ENCODE measurements at places on chromosomes 4 and X. TPM values are rescaled to one million over a fixed set of nuclear protein-coding genes. Genes with fewer than 3 reads are reported as not detected.

Gene ZNF732
- total RNA-seq: not detected

Gene ANKRD37
- 51.2 TPM for total RNA-seq

Gene GUF1
- 33.6 TPM for total RNA-seq

Gene ZNF182
- total RNA-seq: 7.9 TPM

Gene MND1
- 48.0 TPM for total RNA-seq

Gene ZFYVE28
- 4.9 TPM for total RNA-seq

Gene MAGEC1
- total RNA-seq: not detected

Gene TCEAL2
- total RNA-seq: not detected

Gene CCKAR
- not detected for total RNA-seq

Gene TMPRSS11A
- not detected for total RNA-seq

Gene TRIML2
- total RNA-seq: not detected

Gene DMD
- total RNA-seq: 0.27 TPM

Gene EMCN
- total RNA-seq: not detected

Gene MAGEA2B
- not detected for total RNA-seq

Gene SULT1E1
- not detected for total RNA-seq

Gene FNIP2
- 11.7 TPM for total RNA-seq

Gene FAM3A
- total RNA-seq: 27.9 TPM

Gene STATH
- total RNA-seq: not detected

Gene DDIT4L
- total RNA-seq: 0.95 TPM

Gene SLC49A3
- total RNA-seq: not detected

Gene ADRA2C
- total RNA-seq: 0.27 TPM

Gene TRMT44
- 25.5 TPM for total RNA-seq

Gene SETD7
- 10.4 TPM for total RNA-seq

Gene CTBP1
- total RNA-seq: 136 TPM

Gene TCEAL6
- not detected for total RNA-seq

Measured in activated CD8-positive, alpha-beta T cell treated with anti-CD3 and anti-CD28 coated beads for 36 hours (primary cell).